ENCODE measurements at places on chromosomes 4 and X.

DNA sequence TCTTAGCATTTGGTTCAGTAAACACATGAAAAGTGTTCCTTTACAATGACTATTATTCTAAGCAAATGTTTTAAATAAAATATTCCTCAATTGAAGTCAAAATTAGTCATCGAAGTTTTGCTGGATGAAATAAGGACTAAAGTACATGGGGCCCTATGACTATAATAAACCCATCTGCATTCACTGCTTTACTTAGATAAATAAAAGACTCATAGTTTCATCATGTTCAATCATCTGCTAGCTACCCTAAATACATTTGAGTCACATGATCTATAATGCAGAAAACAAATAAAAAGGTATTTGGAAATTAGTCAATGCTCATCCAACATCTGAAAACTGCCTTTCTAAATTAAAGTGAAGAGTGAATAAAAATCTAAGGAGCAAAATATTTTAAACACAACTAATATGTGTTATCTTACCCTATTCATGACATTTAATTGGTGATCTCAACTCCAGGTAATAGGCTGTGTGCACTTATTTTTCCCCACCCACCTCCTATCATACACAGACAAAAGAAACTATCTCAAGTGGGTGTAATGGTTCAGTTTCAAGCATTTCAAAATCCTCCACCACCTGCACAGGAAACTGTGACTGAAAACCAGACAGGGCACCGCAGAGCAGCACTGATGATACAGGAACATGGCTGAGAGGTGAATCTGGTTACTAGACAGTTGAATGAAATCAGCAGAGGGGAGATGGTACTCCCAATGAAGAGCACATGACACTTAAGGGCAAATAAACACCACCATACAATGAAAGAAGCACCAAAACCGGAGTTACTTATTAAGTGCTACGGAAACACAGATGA lies 78.6 kb downstream of the CAMK2D start:
- no peak for DNase-seq

DNA sequence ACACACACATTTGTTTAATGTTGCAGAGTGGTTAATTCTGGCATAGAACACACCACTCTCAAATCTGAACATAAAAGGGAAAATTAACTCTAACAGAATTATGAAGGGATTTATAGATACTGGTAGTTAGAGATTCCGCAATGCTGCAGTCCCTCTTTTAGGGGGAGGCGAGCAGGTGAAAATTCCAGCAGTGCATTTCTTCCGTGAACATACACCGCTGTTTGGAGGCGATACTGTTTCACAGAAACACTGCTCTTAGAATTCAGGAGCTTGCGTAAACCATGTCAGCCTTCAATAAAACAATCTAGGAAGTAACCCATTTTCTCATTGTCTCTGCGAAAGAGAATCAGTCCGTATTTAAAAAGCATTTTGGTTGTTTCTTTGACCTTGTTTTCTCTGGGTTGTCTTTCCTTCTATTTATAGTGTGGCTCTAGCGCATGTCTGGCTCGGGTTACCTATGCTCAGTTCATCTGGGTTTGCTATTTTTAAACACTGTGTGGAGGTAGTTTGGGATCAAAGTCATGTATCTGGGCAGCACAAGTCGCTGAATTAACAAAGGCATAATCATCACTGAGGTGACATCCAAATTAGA lies 90.4 kb downstream of the GPAT3 start:
- DNase-seq = no peak

DNA sequence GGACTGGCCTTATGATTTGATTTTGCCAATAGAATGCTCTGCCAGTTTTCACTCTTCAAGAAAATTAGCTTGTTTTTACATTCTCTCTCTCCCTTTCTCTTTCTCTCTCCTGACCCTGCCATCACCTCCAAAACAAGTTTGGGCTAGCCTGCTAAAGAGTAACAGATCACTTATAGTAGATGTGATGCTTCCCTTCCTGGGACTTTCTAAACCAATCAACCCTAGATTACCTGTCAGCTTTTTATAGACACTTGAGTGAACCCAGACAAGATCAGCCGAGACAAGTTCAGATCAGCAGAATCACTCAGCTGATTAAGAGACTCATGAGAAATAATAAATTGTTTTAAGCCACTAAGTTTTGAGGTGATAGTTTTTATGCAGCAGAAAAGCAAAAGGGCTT lies 521.2 kb downstream of the ANKRD50 start:
- DNase-seq = no peak

DNA sequence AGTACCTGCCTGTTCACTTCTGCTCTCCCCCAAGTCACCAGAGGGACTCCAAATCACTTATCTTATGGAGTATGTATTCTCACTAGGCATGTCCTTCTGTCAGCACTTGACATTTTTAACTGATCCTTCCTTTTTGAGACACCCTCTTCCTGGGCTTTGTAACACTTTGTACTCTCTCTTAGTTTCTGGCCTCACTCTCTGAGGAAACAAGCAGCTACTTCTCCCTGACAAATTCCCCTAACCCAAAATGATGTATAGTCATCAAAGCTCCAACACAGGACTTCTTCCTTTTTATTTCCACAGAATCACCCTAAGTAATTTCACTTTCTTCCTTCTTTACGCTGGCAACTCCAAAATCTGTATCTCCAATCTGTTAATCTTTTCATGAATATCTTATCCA lies 101.8 kb downstream of the ARAP2 start:
- no peak for DNase-seq

- no peak for DNase-seq
Observed at GRCh38 chrX:18676470-18676869, 4.6 kb upstream of the RS1 start.

DNA sequence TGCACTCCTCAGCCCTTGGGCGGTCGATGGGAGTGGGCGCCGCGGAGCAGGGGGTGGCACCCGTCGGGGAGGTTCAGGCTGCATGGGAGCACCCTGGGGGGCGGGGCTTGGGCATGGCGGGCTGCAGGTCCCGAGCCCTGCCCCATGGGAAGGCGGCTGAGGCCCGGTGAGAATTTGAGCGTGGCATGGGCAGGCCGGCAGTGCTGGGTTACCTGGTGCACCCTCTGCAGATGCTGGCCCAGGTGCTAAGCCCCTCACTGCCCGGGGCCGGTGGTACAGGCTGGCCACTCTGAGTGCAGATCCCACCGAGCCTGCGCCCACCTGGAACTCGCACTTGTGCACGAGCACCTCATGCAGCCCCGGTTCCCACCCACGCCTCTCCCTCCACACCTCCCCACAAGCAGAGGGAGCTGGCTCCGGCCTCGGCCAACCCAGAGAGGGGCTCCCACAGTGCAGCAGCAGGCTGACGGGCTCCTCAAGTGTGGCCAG lies 556.3 kb downstream of the GALNTL6 start:
- DNase-seq = no peak

DNA sequence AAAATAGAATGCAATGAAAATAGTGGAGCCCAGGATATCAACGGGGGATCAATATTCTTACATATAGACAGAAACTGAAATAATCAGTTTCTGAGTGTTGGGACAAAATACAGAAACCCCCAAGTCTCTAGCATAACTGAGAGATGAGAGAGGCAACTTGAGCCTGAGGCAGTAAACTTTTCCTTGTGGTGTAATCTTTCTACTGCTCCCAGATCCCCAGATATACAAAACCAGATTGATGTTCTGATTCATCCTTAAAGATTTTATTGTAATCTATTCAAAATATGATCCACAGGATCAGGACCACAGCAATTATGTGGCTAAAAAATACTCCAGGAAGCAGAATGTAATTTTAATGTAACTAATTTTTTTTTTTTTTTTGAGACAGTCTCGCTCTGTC lies 2282.6 kb downstream of the ARAP2 start:
- peak; percentile 44 for DNase-seq

GRCh38 chr4:121339307-121339706 lies 41.5 kb downstream of the QRFPR start:
- DNase-seq = no peak

GRCh38 chr4:158912806-158913205 lies 144.0 kb downstream of the FNIP2 start:
- DNase-seq = peak; percentile 16

GRCh38 chrX:40721489-40722106 lies 13.7 kb downstream of the MED14 start:
- no peak for DNase-seq

DNA sequence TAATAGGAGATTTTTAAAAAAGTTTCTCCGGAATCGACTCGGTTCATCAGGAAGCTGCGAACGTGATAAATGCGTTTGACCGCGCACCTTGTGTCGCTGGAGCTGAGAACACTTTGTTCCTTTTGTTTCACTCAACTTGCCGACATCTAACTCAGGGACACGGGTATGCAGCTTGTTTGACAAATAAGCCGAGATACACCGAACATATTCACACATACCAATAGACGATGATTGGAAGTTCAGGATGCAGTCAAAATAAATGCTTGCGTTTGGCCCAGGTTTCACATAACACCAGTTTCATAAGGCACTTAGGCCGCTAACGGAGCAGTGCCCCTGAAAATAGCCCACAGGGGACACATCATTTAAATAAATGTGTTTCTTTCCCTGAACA lies 932 bp upstream of the SHISA3 start:
- no peak for DNase-seq

DNA sequence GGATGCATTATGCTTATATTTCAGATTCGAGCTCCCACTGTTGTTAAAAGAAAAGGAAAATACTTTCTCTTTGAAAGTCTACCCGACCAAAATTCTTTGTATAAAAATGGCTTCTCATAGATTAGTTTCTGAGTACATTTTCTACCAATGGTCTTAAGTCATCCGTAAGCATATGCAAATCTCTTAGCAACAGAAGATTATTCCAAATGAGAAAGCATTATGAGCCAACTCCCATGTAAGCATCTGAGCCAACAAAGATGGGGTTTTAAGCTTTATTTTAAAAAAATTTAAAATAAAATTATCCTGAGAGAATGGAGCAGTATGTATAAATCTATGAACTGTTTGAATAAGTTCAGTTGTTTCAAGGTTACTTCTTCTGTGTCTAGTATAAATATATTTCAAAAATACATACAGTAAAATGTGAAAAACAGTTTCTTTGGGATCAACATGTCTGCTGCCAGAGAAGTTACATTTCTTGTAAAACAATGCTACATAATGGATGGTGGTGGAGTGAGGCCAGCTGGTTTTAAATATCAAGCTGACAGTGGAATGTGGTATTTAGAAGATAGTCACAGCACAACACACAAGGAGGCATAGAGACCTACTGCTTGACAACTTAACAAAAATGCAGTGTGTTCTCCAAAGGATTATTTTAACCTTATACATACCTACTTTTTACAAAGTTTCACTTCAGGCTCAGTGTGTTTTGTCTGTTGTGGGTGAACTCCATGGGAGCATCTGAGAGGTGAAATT lies 199.5 kb upstream of the DIPK2B start:
- DNase-seq = no peak

- DNase-seq = no peak
Observed at GRCh38 chrX:154486396-154487207, at the start of gene UBL4A. Gene UBL4A (minus strand): TSS chrX:154486615. CDS start chrX:154486584, 31 bp downstream.

DNA sequence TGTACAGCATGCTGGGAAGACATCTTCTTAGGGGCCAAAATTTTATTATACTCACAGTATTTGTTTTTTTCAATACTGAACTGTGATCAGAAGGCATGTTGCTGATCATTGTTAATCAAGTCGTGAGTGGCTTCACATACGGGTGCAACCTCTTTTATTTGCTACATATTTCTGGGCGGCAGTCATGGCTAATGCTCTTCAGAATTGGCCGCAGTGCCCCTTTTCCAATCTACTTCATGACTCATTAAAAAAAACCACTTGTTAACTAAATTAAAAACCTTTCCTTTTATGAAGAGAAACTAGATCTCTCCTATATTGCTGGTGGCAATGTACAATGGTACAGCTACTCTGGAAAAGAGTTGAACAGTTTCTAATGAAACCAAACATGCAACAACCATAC lies 101.5 kb upstream of the C1GALT1C1 start:
- DNase-seq = no peak

DNA sequence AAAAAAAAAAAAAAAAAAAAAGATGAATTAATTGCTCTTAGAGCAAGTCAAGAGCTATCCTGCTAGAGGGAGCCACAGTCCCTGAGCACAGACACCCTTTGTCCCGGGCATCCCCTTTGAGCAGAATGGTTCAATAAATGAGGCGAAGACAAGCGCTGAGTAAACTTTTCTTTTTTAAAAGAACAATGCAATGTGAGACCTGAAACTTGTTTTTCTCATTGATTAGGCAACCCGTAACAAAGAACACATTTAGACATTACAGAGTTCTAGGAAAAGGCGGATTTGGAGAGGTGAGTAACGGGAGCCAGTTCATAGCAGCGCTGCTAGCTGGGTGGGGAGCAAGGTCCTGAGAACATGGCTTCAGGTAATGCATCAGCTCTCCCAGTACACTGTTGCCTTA lies 46.1 kb downstream of the GRK4 start:
- DNase-seq = no peak

DNA sequence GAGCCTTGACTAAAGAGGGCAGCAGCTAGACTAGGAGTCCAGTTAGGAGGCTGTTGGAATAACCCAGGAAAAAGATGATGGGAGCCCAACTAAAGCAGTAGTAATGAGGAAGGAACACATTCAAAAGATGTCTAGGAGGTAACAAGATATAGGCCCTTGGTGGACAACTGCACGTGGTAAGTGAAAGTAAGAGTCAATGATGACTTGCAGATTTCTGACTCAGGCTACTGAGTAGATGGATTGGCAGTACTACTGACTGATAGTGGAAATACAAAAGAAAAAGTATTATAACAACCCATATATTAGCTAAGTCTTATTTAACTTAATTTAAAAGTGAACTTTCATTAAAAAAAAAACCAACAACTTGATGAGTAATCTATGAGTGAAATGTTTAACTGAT lies 74.0 kb downstream of the PAK3 start:
- no peak for DNase-seq

GRCh38 chr4:650951-651883 lies 22.9 kb downstream of the ATP5ME start:
- DNase-seq = no peak

GRCh38 chrX:129600981-129601424 lies 53.8 kb downstream of the APLN start:
- DNase-seq = no peak

- no peak for DNase-seq
Observed at GRCh38 chr4:30122711-30123110, 597.5 kb upstream of the PCDH7 start.

DNA sequence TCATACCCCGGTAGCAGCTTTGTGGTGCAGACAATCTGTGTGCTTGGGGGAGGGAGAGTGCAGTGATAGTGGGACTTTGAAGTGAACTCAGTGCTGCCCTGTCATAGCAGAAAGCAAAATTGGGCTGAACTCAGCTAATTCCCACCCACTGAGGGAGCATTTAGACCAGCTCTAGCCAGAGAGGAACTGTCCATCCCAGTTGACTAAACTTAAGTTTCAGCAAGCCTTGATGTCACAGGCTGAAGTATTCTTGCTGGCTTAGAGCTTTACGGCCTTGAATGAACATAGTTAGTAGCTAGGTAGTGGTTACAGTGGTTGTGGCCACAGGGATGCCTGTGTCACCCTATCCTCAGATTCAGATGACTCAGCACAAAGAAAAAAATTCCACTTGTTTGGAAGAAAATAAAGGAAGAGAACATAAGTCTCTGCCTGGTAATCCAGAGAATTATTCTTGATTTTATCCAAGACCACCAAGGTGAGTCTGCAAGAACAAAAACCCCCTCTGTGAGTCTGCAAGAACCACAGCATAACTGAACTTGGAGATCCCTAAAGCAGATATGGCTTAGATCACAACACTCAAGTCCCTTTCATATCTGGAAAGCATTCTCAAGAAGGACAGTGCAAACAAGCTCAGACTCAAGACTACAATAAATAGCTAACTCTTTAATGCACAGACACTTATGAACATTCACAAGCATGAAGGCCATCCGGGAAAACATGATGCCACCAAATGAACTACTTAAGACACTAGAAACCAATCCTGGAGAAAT lies 39.4 kb downstream of the ADH7 start:
- no peak for DNase-seq
